Forelimb muscle (tissue), 1 donor: ENCODE measurements at places on chromosomes 1 and 21. TPM values are rescaled to one million over a fixed set of nuclear protein-coding genes. Genes with fewer than 3 reads are reported as not detected.

DNA sequence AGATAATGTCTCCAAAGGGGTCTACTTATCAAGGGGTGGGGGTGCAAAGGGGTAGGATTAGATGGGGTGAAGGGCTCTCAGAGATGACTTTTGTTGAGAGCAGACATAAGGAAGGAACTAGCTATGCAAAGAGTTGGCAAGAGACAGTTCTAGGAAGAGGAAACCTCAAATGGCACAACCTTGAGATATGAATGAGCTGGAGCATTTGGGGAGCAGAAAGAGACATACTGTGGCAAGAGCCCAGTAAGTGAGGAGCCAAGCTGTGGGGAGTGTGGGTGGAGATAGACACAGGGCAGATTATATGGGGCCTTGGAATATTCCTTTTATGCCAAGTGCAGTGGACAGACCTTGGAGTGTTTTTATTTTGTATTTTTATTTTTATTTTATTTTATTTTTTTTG, 84.8 kb upstream of the BTG3 start:
- DNase-seq: no peak

- no peak for DNase-seq
These were observed 214.5 kb upstream of the PLD5 start for GRCh38 chr1:242738702-242739645.

- no peak for DNase-seq
These were observed 744.7 kb upstream of the CXADR start for GRCh38 chr21:16768096-16768495.

C1orf210 gene
- polyA plus RNA-seq: not detected

GRCh38 chr1:42263019-42263418, 72.0 kb downstream of the FOXJ3 start:
- no peak for DNase-seq

- DNase-seq: no peak
These were observed 58.5 kb downstream of the WDR4 start for GRCh38 chr21:42820616-42821465.
